AG04450 (cell line): ENCODE measurements at places on chromosomes 1 and 21.

DNA sequence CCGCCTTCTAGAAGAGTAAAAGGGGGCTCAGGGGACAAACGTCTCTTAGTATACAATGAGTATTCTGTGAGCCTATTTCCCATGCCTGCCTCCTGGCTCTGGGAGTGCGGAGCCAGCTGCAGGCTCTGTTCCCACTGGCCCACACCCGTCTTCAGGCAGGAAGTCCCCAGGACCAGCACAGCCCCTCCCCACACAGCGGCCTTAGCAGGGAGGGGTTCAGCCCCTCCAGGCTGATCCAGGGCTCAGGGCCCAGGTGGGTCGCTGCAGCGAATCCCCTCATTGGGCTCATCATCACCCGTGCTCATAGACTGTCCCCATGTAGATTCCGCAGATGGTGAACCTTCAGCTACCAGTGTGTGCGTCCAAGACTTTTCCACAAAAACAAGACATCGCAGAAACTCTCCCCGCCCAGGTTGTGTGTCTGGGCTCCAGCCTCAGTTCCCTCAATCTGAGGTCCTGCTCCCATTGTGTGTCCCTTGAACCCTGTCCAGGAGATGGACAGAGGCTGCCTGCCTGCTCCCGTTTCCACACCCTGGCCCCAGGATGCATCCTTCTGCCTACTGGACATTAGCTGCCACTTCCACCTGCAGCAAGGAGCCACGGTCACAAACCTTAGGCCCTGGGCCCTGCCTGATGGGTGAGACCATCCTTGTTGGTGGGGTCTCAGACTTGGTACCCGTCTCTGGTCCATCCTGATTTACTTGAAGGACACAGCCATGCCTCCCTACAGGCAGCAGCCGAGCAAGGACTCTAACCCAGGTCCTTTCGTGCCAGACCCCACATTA, 39.4 kb downstream of the NENF start:
- no peak for DNase-seq

DNA sequence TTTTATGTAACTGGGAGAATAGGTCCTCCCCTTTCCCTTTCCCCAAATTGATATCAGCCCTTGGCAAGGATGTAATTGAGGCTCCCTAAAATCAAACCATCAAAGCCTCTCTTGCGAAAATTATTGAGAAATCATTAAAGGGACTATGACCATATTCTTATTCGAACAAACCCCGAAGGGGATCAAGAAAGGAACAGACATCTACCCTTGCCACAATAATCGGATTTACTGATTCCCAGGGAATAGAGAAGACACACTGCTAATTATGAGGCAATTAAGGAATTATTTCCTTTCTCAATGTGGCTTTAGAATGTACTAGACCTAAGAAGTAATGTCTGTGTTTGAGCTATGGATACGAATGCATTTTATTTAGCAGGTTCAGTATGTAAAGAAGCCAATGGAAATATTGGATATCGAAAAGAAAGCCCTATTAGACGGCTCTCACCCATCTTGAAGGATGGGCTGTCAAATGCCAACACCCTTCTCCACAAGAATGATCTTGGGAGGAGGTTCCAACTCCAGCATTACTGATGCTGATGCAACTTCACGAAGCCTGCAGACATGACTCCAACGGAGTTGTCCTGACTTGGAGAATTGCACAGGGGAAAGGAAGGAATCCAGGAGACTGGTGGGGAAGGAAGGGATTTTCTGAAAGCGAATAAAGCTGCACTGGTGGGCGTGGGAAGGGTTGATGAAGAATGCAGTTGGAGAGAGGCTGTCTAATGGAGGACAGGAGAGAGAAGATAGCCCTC, 11.6 kb upstream of the PTPRF start:
- no peak for DNase-seq

DNA sequence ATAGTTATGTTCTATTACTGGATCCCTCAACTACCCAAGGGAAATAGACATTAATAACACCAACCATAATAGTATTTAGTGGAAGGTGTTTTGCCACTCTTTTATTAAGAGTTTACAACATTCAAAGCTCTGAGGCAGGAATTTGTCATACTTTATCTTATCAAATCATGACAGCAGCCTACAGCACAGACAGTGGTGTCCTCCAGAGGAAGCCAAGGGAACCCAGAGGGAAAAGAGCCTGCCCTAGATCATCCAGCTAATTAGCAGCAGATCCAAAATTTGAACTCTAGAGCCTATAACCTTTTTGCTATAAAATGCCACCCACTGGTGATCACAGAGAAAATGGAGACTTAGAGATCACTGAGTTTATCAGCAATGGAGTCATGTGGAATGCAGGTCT, 18.2 kb downstream of the VAV3 start:
- DNase-seq: no peak

DNA sequence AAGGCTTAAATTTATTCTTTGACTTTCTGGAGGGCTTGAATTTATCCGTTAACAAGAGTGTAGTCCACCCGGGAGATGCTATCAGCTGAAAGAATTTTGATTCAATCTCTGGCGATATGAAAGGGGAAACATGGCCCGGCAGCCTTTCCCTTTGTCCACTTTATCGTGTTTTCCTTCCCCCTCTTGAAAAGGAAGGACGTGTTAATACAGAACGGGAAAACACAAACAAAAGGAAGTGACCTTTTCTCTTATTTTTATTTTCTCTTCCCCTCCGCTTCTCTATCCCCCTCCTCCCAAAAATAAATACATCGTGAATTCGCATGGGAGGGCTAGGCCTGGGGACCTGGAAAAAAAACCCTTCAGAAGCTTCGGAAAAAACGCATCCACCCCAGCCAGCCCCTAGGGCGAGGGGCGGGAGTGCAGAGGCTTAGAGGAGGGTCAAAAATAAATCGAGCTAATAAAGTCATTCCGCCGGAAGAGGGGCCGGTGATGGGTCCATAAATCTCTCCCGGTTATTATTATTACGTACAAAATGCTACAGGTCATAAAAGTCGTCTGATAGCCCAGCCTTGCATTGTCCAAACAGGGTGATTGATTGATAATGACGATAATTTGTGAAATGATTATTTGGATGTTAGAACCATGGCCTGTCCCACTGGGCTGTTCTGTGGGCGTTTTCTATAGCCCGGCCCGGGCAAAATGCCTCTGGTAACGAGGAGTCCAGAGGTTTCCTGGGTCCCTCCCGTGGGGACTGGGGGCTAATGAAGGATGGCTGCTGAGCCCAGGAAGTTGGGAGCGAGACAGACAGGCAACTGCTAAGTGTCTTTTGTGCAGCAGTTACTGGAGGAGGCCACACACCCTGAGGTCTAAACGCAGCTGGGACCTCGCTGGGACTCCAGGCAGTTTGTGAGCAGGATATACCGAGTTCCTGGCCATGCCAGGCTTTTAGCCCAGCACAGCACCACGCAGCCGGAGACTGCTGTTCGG, 179.4 kb downstream of the PRDM16 start:
- no peak for DNase-seq

DNA sequence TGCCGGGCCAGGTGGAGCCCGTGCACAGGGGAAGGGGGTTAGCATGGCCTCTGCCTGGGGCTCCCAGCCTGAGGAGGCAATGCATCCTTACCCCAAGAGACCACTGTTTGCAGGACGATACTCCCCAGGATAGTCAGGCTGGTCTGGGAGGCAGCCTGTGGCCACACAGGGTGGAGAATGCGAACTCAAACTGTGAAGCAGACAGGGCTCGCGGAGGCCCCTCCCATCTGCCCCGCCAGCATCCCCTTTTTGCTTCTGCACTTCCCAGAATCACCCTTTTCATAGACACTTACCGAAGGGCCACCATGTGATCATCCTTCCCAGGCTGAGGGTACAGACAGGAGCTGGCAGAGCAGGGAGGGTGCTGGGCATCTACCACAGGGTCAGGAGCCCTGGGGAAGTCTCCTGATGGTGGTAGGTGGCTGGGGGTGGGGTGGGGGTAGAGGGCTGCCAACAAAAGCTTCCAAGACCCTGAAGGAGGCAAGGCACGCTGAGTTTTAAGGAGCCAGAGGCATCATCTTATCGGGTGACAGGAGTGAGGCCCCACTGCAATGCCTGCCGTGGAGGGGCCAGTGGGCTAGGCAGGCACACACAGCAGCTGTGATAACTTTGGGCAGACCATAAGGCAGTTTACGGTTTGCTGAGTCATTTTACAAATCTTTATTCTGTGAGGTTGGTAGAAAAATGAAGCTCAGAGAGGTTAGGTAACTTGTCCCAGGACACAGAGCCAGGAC, 31.3 kb upstream of the BTG2 start:
- DNase-seq: no peak

DNA sequence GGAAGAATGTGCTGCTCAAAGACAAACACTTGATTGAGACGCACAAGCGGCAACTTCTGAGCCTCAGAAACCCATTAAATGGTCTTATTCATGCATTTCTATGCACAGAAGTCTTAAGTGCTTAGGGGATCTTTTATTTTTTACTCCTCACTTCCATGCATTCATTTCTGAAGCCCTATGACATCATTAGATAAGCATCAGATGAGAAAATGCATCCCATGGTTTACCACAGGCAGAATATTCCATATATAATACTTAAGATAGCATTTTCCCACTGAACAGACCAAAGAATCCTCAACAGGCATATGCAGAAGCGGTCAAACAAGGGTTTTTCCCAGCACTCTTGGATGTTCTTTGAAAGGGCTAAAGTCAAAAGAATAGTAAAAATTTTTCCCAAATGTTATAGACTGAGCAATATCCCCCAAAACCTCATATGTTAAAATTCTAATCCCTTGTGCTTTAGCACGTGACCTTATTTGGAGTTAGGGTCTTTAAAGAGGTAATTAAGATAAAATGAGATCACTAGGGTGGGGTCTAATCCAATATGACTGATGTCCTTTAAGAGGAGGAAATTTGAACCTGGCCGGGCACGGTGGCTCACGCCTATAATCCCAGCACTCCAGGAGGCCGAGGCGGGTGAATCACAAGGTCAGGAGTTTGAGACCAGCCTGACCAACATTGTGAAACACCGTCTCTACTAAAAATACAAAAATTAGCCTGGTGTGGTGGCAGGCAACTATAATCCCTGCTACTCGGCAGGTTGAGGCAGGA, 22.6 kb upstream of the FAM89A start:
- no peak for DNase-seq

DNA sequence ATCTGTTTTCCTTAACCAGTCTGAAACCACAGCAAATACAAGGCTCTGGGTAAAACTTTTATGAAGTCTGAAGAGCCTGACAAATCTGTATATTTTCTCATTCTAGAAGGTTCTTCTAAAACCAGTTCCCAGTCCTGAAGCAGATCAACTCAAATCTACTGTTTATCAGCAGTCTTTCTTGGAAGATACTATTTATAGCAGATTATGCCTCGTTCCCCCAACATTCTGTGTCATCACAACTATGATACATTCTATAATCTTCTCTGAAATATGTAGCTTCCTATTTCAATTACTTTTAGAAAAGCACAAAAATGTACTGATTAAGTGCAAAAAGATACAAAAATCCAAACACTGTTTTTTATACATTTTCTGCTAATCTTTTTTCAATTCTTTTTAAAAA, 67.5 kb downstream of the NIBAN1 start:
- no peak for DNase-seq
